Neural crest cell (in vitro differentiated cells): ENCODE measurements at places on chromosomes 4 and X.

DNA sequence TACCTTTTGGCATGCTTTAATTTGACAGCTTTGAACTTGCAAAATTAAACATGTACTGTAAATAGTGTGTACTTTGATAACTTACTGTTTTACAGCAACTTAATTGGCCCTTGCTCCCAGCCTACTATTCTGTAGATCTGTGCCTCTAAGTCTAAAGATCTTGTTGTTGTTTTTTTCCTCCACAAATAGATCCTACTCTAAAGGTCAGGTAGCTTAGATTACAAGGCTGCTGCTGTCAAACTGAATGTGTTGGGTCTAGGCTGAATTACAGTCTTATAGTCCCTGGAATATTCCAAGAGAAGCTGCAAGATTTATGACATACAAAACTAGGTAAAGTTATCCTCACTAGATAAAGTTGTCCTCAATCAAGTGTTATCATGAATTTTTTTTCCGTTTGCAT lies 18.7 kb downstream of the DIAPH2 start:
- no peak for DNase-seq

DNA sequence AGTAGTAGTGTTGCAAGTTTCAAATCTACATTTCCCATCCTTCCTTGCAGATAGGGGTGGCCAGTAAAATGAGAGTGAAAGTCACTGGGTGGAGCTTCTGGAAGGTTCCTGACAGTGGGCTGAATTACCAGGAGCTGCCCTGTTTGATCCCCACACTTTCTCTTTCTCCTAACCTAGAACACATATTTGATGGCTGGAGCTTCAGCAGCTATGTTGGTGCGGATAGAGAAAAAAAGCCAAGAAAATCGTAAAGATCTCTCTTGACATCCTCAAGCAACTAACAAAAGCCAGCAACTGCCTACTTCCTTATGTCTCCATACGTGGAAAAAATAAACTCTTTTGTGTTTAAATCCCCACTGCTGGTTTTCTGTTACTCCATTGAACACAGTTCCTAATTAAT lies 32.2 kb downstream of the ZNF275 start:
- no peak for DNase-seq

GRCh38 chrX:63250253-63250868 lies 100.8 kb downstream of the SPIN4 start:
- DNase-seq = peak; percentile 41

DNA sequence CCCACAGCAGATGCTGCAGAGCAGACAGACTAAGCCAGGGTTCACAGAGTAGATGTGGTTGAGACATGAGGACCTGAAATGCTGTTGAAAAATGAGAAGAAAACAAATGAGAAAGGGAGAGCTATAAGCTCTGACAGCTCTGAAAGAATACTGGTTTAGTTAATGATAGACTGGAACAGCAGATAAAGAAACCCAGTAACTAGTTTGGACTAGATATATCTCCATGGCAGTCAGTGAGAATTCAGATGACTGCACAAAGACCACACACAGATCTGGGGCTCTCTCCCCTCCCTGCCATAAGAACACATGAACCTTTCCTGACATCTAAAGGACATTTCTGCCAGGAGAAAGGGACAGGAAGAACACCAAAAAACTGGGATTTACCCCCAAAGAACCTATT lies 8.2 kb downstream of the NAA11 start:
- no peak for DNase-seq

DNA sequence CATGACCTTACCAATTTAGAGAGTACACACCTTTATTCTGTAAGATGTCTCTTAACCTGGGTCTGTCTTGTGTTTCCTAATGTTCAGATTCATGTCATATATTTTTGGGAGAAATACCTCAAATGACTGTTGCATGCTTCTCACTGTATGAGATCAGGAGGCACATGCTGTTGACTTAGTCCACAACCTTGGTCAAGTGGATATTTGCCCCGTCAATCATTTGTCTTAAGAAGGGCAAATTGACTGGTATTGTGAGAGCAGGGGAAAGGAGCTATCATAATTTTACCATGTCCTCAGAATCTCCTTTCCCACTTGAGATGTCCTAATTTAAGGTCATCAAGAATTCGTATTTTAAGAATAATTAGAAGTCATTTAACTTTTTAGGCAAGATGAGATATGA lies 11.0 kb downstream of the NUDT9 start:
- DNase-seq = no peak

- no peak for DNase-seq
Measured at GRCh38 chrX:124791492-124792095, 445.2 kb downstream of the SH2D1A start.

DNA sequence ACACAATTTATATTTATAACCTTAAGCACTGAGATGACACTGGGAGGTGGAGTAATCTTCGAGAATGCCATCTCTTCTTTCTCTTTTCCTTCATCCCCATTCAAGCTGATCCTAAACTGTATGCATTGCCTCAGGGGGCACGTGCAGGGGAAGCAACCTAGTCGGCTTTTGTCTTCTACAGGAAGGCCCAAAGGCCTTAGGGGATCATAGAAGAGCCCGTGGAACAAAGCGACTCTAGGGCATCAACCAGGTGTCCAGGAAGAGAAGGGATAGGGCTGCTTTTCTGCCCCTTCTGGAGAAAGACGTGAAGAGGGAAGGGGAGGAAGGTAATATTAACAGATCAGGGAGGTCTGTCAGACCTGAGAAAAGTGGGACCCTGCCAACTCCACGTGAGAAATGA lies 6.9 kb upstream of the TLR8 start:
- DNase-seq = no peak

DNA sequence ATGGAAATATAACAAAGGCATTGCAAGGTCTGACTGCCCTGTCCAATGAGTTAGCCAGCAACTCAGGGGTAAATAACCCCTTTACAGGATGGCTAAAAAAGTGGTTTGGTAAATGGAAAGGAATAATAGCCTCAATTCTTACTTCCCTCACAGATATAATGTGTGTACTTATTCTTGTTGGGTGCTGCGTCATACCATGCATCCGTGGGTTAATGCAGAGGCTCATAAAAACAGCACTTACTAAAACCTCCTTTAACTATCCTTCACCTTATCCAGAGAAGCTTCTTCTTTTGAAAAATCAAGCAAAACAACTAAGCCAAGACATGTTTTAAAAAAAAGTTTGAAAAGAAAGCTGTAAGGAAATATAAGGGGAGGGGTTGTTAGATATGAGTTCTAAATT lies 301.0 kb downstream of the PAPSS1 start:
- no peak for DNase-seq

GRCh38 chr4:189941005-189941450 lies 356 bp downstream of the FRG1 start:
- no peak for DNase-seq

GRCh38 chr4:110004556-110004955 lies 91.9 kb downstream of the EGF start:
- no peak for DNase-seq

- DNase-seq = no peak
Measured at GRCh38 chr4:72468904-72469502, 100.0 kb downstream of the ADAMTS3 start.

GRCh38 chr4:13355111-13355880 lies 128.8 kb downstream of the RAB28 start:
- no peak for DNase-seq

- no peak for DNase-seq
Measured at GRCh38 chr4:125772680-125773079, 457.9 kb downstream of the FAT4 start.

DNA sequence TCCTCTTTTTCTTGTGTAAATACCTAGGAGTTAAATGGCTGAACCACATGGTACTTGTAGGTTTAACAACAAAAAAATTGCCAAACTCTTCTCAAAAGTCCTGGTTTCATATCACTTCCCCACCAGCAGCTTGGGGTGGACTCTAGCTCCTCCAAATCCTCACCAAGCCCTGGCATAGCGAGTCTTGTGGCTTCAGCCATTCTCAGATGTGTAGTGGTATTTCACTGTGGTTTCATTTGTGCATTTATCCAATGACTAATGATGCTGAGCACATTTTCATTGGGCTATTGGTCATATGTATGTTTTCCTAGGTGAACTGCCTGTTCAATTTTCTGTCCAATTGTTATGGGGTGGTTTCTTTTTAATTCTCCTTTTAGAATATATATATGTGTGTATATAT lies 249.3 kb downstream of the NLGN4X start:
- DNase-seq = no peak

DNA sequence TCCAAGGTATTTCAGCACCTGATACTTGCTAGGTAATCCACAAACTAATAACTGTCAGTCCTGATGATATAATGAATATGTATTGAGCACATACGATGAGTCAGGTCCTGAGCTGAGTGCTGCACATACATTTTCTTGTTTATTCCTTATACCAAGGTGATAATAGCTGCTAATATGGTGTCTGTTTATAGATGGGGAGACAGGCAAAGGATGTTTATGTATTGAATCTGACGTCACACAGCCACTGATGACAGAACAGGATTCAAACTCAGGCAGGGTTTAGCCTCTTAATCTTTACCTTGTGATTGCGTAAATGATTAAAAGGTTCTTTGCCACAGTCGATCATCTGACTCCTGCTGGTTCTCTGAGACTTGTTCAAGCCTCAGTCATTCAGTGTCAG lies 609.9 kb upstream of the CPEB2 start:
- no peak for DNase-seq

DNA sequence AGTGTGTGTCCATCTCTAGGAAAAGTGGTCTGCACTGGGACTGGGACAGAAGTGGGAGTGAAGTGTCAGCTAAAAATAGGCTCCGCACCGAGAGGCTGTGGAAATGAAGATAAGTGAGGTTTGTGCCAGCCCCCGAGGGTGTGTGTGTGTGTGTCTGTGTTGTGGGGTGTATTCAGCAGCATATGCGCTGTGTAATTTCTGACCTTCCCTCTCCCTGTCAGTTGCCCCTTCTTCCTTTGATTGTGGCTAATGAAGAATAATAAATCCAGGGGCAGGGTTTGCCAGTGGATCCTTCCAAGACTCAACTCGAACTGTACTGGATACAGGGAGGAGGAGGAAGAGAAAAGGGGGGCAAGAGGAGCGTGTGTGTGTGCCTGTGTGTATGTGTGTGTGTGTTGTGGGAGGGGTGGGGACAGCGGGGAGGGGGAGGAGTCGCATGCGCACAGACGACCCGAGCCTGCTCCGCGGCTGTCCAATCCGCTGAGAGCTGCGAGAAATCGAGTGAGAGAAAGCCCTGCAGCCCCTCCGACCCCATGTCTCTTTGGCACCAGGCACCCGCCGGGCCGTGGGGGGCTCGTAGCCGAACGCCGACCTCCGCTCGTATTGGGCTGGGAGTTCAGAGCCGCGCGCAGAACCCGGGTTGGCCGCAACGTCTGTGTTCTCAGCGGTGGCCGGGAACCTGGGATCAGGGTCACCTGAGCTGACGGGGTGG lies 916 bp upstream of the POU4F2 start:
- DNase-seq = no peak

DNA sequence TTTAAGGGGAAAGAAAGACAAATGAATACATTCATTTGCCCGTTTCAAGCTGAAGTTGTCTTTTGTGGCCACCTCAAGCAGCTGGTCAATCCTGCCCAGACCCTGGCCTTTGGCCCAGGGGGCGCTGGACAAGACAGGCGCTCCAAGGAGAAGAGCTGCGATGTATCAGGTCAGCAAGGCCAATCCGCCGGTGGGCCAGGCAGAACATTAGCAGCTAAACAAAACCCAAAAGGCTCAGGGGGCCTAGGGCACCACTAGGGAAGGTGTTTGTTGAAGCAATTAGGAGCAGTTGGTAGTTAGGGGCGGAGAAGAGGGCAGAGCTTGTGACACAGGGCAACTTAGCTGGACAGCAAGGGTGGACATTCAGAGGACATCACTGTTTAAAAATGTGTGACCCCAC lies 60.8 kb upstream of the TMEM33 start:
- DNase-seq = no peak

GRCh38 chr4:42149004-42149403 lies 3.5 kb downstream of the BEND4 start:
- DNase-seq = no peak

- no peak for DNase-seq
Measured at GRCh38 chr4:101178731-101179130, 168.6 kb downstream of the PPP3CA start.

DNA sequence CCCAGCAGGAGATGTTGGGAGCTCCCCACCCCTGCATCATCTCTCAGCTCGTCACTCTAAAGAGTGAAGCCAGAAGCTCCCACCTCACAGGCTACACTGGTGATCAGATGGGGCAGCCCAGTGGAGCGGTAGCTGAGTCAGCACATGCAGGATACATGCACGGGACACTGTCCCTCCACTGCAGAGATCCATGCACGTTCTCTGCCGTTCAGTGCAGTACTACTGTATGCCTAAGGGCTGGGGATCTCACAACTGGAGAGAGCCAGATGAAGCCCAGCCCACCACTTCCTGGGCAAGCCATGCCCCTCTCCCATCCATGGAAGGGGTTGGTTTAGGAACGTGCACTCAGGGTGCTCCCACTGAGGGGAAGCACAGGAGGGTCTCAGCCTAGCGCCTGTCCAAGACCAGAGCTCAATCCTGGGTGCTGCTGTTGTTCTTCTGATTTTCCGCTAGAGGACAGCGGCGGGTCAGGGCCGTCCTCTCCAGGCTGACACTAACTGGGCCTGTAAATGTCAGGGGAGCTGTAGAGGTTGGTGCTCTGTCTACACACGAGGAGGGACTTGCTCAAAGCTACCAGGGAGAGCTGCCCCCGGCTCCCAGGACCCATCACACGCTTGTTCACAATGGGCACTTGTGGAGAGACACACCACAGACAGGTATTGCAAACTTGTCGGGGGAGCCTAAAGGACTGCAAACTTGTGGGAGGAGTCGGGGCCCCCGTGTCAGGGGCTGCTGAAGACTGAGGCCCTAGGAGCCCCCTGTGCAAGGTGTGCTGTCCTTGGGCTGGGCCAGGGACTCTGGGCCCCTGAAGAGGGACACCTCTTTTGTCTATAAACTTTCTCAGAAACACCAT lies 18.2 kb upstream of the ABLIM2 start:
- peak; percentile 48 for DNase-seq
